Omental fat pad (tissue), 4 donors: ENCODE measurements at places on chromosomes 3 and 15.

DNA sequence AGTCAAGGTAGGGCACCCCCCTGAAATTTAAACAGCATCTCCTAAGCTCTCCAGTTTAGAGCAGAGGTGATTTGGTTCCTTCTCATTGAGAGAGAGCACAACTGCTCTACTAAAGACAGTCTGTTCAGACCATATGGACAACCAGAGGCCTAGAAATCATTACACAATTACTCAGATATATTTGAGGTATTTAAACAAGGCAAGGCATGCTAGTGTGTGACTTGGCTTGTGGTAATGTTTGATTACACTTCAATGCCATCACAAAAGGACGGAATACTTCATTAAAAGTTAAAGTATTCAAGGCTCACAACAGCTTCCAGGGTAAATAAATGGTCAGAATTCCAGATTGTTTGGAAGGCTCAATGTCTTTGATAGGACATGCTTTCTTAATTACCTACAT lies 110.2 kb downstream of the LRTM1 start:
- no peak for DNase-seq

GRCh38 chr3:66195347-66195783 lies 25.4 kb upstream of the SLC25A26 start:
- DNase-seq, result no peak

DNA sequence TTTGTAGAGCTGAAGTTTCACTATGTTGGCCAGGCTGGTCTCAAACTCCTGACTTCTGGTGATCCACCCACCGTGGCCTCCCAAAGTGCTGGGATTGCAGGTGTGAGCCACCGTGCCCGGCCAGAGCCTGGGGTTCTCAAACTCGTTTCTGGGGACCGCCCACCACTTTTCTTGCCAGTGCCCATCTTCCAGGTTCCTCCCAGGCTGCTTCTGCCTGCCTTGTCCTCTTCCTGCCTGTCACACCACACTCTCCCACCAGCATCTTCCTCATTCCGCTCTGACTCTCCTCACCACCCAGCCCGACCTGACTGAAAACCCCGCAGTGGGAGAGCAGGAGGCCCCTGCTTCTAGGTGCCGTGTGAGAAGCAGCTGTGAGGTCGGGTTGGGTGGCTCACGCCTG lies 3.1 kb upstream of the DYNLT2B start:
- no peak for DNase-seq

DNA sequence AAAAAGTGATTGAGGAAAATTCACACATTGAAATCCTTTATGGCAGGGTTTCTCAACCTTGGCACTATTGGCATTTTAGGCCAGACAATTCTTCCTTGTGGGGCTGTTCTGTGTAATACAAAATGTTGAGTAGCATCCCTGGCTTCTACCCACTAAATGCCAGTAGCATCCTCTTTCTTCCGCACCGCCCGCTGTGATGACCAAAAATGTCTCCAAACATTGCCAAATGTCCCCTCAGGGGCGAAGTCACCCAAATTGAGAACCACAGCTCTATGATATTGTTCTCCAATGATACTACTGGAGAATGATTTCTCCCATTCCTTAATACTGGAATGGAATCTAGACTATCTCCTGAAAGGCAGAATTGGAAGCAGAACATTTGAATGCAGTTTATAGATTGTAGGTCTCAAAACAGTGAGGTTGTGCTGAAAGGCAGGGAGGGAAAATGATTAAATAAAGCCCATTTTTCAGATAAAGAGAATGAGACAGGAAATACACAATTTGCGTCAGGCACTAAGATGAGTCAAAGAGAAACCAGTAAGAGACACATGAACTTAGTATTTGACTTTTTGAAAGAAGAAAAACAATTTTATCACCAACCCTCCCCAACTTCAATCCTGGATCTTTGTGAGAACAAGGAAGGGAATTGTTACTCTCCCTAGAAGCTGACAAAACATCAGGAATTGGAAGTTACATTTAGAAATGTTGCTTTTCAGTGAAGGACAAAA lies 101.6 kb upstream of the TNIK start:
- DNase-seq, result no peak

DNA sequence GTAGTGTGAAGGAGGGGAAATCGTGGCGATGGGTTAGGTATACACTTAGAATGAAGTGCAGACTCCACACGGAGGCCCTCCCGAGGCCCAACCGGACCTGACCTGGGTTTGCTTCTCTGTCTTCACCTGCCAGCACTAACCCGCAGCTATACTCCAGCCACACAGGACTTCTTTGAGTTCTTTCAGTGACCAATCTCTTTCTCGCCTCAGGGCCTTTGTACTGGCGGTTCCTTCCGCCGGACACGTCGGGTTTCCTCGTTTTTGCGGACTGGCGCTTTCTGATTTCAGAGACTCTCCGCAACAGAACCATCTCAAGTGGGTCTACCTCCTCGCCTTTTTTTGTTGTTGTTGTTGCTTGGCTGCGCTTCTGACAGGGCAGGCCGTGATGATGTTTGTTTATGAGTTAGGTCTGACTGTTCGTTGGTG lies at the start of gene NEIL1:
NEIL1 (plus strand) TSS at position 244 of the 426 bp plus-strand sequence. CDS start 1,867 bp downstream, outside the sequence.
- no peak for DNase-seq

DNA sequence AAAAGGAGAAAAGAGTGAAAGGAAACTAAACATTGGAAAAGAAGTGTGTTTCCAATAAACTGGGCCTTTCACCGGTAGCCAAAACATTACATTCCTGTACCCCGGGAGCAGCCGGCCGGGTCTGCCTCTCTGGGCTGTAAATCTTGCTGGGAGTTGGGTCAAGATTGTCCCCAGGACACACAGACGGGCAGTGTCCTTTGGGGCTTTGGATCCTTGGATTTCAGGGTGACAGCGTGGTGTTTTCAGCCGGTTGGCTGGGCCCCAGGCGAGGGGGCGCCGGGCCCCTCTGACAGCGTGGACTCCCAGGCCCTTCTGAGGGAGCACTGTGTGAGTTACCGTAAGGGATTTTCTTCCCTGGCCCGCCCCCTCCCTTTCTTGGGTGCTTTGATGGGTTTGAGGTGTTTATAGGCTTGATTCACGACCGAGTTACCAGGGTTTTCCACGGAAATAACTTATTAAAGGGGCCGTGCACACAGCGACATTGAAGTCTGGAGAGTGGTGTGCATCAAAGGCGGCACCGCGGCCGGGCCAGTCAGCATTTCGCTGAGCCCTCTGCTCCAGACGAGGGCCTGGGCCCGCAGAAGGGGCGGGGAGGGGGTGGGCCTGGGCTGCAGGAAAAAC lies 27.4 kb downstream of the SMAD6 start:
- DNase-seq, result no peak

- no peak for DNase-seq
Measured at GRCh38 chr15:25727116-25727515, 136.0 kb downstream of the ATP10A start.

GRCh38 chr15:67806536-67806935 lies 18.8 kb upstream of the SKOR1 start:
- peak; percentile 3 for DNase-seq

DNA sequence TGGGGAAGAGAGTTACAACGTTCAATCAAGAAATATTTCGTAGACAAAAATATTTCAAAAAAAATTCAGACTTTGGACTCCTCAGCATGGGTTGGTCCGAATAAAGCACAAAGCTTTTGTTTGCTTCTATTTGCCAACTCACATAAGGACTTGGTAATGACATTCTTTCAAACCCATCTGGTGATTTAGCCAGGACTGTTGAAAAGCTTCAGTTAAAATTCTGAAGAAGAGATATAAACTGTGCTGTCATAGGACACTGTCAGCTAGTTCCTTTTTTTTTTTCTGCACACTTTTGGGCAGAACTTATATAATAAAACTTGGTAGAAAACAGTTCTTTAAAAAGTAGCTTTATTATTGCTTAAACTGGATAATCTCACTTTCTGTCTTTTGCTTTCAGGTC lies 660.8 kb upstream of the SGO1 start:
- DNase-seq, result no peak

- DNase-seq, result no peak
Measured at GRCh38 chr3:194369522-194370279, at the start of gene LRRC15. Gene LRRC15, minus strand, starts transcription at chr3:194369743. Its CDS starts 8,700 bp downstream, at chr3:194361043.

DNA sequence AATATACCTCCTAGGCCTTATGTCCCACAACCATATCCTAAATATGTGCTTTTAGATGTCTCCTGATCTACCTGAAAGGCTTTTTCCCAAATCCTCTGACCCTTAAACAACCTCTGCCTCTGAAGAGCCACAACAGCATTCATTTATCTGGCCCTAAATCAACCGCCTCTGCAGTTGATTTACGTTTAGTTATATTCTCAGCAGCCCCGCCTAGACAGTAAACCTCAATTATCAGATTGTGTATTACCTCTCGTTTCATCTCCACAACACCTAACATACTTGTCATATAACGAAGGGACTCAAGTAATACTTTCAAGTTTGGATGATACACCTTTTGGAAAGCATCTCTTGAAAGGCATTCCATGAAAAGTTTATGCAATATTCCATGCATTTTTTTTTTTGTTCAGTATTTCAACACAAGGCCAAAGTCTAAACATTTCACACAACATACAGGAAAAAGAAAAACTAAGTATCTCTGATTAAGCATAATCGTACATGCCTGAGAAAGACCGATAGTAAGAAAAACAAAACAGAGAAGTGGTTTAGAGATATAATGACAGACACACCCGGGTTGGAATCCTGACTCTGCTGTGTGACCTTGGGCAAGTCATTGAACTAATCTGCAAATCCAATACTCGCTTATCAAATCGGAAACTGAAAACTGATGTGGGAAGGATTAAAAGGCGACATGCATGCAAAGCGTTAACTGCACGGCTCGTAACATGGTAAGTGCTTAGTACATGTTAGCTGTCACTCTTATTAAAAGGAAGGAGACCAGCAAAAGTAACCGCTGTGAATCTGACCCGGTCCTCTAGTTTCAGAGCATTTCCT lies 778 bp downstream of the CRBN start:
- no peak for DNase-seq

DNA sequence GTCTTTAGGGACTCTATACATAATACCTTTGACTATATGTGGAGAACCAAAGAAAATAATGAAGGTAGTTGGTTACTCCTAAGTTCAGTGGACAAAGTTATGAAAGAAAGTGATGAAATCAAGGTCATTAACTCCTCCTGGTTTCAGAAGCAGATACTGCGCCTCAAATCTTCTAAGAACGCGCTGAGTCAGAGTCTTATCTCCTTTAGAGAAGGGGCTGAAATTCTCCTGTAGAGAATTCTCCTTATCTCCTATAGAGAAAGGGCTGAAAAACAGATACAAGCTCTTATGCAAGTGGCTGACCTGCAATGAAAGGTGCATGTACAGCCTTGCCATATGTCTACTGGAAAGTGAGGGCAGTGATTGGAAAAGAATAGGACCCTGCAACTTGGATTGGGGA lies 824.2 kb downstream of the NSUN3 start:
- no peak for DNase-seq

DNA sequence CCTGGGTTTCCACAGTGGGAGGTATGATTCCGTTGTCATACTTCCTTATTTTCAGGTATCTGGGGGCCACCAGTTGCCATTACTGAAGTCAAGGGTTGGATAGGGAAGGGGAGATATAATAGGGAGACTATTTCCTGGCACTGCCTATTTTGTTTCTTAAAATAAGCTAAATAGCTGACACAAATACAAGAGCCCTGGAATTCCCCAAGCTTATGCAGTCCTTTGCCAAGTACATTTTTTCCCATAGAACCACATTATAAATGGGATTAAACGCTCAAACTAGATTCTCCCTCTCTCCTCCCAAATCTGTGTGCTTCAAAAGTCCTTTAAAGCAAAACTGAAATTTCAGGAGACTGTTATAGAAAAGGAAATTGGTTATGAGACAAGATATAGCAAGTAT lies 68.7 kb downstream of the AP4E1 start:
- DNase-seq, result no peak

DNA sequence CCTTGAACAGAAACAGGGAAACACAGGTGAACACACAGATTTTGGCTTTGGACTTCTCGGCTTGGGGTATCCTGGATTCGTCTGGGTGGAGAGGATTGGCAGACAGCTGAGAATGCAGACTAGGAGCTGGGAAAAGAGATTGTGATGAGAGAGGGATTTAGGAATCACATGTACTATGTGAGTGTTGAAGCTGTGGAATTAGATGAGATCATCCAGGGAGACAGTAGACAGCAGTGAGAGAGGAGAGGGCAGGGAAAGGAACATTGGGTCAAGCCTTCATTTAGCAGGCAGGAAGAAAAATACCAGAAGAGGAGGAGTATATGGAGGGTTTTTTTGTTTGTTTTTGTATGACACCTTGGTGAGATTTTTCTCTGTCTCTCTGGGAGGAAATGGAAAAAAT lies 262.1 kb upstream of the TBL1XR1 start:
- no peak for DNase-seq

DNA sequence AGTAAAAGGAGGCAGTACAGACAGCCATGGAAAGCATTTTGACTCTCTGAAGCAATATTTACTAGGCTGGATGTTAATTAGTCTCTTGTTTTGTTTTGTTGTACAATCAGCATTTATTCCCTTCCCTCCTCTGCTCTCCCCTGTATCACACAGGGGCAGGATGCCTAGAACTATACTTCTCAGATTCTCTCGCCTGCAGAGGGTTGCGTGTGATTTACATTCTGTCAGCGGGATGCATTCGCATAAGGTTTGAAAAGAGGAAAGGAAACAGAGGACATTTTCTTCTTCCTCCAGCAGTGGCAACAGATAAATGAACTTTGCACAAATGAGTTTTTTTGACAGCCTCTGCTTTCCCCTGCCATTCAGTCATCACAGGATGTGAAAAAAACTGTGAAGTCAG lies 188.3 kb downstream of the RSL24D1 start:
- no peak for DNase-seq

- DNase-seq, result no peak
Measured at GRCh38 chr3:142225885-142226215, 465 bp upstream of the GK5 start.

GRCh38 chr15:97874139-97874538 lies 86.4 kb upstream of the ARRDC4 start:
- DNase-seq, result no peak

DNA sequence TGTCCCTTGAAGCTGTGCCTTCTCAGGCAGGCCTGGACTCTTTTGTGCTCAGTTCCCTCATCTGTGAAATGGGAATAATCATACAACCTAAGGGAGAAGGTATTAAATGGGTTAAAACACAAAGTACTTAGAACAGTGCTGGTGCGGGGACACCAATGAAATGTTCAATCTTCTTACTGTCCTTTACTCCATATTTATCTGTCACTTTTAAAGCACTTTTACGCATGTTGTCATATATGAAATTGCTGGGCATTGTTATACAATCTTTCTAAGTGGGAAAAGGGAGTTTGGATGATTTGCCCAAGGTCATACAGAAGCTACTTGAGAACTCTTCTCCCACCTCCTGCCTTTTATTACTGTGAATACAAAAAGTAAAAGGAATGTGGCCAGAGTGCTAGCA lies 87.8 kb upstream of the PSMD6 start:
- DNase-seq, result no peak

DNA sequence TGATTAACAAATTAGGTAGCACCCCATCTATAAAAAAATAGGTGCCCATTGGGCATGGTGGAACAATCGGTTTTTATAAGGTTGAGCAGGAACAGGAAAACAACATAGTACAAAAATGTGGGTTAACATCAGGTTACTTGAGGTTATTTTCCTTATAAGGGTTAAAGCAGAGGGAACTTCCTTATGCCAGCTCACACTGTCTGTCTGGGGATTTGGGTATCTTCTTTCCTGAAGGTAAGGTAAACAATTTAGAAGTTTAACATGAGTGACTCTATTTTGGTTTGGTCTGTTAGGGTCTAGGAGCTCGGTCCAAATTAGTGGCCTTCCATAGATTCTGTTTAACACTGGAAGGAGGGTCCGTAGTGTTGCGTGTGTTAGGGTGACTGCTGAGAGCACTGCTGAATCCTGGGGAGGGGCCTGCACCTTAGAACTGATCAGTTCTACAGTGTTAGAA lies 14.7 kb downstream of the CHD2 start:
- DNase-seq, result no peak

GRCh38 chr3:176692199-176692965 lies 504.9 kb downstream of the TBL1XR1 start:
- no peak for DNase-seq
